ENCODE measurements at places on chromosomes 7 and 10.

DNA sequence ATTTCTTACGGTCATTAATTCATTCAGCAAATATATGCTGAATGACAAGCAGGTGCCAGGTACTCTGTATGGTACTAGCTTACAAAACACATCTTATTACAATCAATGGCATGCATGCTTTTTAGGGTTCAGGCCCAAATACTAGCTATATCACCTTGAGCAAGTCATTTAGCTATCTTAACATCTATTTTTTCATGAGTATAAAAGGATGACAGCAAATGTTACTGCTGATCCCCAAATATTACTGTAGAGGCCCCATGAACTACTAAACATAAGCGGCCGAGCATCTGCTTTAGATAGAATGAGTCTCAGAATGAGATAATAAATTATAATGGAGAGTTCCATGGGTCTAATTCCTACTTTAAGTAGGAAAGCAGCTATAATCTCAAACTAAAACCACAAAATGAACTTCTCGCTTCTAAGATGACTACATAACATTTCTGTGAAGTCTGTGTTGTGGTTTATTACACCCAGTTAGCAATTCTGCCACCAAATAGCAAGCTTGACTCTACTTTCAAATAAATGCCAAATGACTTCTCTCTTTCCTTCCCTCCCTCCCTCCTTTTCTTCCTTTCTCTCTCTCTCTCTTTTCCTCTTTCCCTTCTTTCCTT, 113.7 kb upstream of the LRRN3 start:
- no peak for DNase-seq

DNA sequence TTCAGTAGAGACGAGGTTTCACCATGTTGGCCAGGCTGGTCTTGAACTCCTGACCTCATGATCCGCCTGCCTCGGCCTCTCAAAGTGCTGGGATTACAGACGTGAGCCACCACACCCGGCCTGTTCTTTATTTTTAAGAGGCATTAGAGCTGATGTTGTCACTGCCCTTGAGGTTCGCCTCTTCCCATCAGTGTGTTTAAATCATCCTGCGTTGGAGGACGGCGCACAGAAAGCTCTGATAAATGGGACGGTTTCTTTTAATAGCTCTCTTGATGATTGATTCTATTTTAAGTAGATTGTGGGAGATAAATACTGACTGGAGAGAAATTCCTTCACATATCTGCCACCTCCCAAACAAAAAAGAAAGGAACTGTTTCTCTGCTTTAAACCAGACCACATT, 29.0 kb downstream of the UPP1 start:
- DNase-seq = no peak

DNA sequence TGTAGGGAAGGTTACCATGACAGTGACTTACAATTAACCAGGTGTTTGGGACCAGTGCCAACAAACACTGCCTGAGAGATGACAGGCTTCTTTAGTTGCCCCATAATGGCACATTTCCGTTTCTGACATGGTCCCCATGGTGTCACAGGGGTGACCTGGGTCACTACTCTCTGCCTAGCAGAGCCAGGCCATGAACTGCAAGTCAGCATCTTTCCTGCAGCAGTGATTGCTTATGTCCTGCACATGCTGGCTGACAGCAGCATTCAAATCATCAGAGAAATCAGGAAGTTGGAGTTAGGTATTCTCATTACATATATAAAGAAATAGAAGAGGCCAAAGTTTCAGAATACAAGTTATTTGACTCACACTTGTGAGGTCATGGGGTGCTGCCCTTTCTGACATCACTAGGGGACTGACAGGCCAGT, 47.1 kb upstream of the ZNRF2 start:
- no peak for DNase-seq

- no peak for DNase-seq
Observed at GRCh38 chr10:26378861-26379294, 59.3 kb upstream of the APBB1IP start.

DNA sequence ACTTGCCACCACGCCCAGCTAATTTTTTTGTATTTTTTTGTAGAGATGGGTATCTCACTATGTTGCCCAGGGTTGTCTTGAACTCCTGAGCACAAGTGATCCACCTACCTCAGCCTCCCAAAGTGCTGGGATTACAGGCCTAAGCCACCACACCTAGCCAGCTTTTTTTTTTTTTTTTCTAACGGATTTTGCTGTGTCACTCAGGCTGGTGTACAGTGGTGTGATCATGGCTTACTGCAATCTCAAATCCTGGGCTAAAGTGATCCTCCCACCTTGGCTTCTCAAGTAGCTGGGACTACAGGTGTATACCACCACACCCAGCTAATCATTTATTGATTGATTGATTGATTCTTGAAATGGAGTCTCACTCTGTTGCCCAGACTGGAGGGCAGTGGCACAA, 106.0 kb upstream of the TRIM24 start:
- DNase-seq = no peak

- no peak for DNase-seq
Observed at GRCh38 chr7:7843972-7844371, 124.6 kb upstream of the GLCCI1 start.

GRCh38 chr10:13087601-13087985, 12.4 kb upstream of the OPTN start:
- no peak for DNase-seq

GRCh38 chr7:112669306-112669705, 120.9 kb downstream of the TMEM168 start:
- DNase-seq = no peak

DNA sequence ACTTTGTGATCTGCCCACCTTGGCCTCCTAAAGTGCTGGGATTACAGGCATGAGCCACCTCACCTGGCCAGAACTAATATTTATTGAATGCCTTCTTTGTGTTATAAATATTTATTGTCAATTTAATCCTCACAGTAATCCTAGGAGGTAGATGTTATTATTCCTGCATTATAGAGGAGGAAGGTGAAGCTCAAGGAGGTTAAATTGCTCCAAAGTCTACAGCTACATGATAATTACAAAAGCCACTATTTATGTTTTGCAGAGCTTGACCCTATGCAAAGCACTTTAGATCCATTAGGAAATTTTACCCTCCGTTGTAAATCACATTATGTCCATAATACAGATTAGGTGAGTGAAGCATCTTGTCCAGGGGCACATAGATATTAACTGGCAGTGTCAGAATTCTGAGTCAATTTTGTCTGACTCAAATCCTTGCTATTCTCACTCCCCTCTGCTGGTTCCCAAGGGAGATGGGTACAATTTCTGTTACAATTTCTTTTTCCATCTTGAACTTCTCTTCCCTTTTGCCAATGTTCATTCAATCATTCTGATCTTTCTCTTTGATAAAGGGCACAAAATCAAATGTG, 25.7 kb upstream of the CDK14 start:
- no peak for DNase-seq

DNA sequence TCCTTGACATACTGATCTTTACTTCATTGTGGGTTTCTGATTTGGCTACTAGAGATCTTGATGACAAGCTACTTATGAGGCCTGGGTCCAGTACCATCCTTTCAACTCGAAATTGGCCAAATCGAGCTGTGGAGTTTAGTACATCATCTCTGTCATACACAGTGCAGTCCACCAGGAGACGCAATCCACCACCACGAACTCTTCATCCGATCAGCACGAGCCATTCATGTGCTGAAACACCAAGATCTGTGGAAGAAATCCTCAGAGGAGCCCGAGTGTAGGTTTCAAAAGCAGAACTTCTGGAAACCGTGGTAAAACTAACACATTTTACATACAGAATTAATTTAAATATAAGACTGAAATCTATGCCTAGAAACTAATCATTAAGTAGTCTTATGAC, 14.2 kb downstream of the DNAJC9 start:
- peak; percentile 57 for DNase-seq

- peak; percentile 74 for DNase-seq
Observed at GRCh38 chr7:155227788-155228458, 69.8 kb upstream of the INSIG1 start.

DNA sequence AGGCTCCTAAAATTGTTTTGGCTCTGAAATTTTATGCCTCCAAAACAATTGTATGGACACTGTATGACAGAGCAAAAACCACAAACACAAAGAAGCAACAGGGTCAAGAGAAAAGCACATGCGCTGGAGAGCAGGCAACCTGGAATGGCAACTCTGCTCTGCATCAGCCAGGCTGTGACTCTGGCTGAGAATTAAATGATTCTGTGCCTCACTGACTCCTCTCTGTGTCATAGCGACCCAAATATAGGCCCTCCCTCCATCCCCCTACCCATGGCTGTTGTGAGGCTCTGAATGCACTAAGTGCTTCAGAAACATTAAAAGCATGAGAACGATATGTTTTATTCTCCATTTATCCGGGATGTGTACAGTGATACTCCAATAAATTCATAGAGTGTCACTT, 24.9 kb upstream of the NEBL start:
- DNase-seq = no peak

DNA sequence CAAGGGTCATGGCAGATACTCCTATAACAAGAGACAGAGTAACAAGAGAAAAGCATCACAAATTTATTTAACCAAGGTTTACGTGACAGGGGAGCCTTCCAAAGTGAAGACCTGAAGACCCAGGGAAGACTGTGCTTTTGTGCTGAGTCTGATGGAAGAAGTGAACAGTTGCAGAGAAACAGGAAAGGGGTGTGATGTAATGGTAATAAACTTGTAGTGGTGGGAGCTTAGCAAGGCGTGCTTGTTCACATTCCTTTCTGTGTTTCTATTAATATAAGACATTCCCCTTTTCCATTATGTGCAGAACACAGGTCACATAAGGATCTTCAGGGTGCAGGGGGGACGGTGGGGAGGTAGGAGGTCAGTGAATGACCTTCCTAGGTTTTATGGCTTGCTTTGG, 25.5 kb upstream of the C10orf67 start:
- no peak for DNase-seq

DNA sequence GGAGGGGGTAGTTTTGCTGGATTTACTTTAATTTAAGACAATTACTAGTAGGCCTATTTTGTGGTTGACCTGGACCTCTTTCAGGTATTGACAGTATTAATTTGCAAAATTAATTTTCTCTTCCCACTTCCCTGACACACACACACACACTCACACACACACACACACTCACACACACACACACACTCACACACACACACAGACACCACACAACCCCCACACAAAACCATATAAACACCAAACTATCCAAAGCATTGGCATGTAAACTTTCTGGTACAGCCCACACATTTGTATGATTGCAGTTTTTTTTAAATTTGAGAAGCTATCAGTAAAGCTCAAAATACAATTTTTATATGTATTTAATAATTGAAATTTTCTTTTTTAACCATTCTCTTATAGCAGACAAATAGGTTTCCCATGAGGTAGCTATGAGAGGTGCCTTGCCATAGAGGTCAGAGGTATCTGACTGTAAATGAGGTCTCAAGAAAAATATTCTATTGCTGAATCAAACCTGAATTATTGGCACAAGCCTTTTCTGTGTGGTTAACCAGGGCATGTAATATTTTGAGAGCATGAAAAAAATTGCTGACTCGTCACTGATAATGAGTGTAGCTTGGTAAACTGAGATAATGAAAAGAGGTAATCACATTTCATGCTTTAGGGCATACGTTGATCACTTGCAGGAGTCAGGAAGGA, 306.5 kb downstream of the GATA3 start:
- no peak for DNase-seq

- no peak for DNase-seq
Observed at GRCh38 chr7:43509906-43510305, 73.0 kb upstream of the STK17A start.

- no peak for DNase-seq
Observed at GRCh38 chr7:26388256-26388655, 96.6 kb downstream of the SNX10 start.

DNA sequence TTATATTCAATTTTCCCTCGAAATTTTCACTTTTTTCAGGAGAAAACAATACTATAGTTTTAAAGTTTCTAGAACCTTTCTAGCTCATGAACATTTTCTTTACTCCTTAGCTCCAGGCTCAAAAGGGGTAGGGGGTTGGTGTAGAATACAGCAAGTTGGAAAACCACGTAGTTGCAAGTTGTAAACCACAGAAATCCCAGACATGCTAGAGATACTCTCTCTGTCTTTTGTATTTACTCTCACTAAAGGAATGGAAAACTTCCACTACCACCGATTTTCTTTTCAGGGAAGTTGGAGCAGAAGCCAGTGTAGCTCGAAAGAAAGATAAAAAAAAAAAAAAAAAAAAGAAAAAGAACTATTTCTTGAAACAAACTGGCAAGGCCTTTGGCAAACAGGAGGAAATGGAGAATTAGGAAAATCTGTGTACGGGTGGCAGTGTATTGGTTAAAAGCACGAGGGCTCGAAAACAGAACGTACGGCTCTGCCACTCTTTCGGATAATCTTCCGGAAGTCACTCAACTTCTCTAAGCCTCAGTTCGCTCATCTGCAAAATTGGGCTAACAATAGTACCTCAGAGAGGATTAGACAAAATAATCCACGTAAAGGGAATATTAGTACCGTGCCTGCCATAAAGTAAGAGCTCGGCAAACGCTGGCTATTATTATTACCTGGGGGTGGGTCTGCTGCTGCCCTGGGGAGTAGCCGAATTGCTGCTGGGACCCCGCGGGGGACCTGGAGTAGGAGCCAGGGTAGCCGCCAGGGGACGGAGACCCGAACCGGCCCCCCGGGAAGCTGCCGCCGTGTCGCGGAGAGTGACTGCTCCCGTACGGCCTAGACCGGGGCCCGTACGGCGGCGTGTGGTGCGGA, 628 bp downstream of the MPLKIP start:
- DNase-seq = no peak

DNA sequence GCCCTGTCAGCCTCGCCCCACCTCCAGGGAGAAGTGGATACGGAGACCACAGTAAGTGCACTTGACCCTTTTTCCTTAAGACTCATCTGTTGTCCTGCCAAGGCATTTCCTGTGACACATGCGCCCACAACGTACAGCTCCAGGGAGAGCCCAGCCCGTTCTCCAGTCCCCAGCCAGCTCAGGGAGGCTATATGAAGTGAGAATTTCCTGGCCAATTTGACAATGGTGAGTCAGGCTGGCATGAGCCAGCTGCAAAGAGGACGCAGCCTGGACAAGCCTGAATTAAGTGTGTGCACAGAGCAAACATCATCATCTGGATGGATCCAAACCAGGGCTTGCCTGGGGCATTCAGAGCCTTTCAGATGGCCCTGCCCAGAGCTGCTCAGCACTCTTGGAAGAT, 244.8 kb downstream of the KCNMA1 start:
- no peak for DNase-seq

- DNase-seq = no peak
Observed at GRCh38 chr10:60148266-60148840, 241.3 kb downstream of the ANK3 start.

DNA sequence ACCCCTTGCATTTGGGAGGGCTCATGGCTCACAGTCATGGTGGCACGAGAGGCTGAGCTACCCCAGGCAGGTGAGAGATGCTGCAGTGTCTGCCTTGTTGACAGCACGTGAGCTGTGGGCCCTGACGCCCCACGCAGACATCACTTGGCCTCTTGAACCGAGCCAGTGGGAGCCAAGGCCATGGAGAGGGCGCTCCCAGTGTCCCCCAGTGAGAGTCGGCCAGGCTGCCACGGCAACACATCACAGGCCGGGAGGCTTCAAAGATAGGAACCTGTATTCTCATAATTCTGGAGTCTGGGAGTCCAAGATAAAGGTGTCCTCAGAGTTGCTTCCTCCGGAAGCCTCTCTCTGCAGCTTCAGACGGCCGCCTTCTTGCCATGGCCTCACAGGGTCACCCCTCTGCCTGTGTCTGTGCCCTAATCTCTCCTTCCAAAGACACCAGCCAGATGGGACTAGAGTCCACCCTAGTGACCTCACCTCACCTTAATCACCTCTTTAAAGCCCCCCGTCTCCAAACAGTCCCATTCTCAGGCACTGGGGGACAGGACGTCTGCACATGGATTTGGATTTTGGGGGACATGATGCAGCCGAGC, 119.6 kb downstream of the KLF6 start:
- DNase-seq = no peak

- DNase-seq = no peak
Observed at GRCh38 chr10:29240986-29241660, 47.7 kb upstream of the LYZL1 start.
